ENCODE measurements at places on chromosomes 6 and 20. TPM values are rescaled to one million over a fixed set of nuclear protein-coding genes. Genes with fewer than 3 reads are reported as not detected.

GRCh38 chr6:16337295-16337975, 99.0 kb downstream of the GMPR start:
- H3K36me3 ChIP-seq = no peaks in the 10 kb centered on the region
- no peak for DNase-seq
- no peaks in the 10 kb centered on the region for H3K4me1 ChIP-seq
- H3K4me3 ChIP-seq = no peak overlapping the region
- H3K27me3 ChIP-seq = no peaks in the 10 kb centered on the region

GRCh38 chr20:56522311-56522710, 2.2 kb upstream of the FAM209A start:
- H3K36me3 ChIP-seq = peaks cover 32% of the 10 kb centered on the region
- no peak overlapping the region for H3K27ac ChIP-seq
- H3K4me1 ChIP-seq = peaks cover 3% of the 10 kb centered on the region
- no peaks in the 10 kb centered on the region for H3K27me3 ChIP-seq

DNA sequence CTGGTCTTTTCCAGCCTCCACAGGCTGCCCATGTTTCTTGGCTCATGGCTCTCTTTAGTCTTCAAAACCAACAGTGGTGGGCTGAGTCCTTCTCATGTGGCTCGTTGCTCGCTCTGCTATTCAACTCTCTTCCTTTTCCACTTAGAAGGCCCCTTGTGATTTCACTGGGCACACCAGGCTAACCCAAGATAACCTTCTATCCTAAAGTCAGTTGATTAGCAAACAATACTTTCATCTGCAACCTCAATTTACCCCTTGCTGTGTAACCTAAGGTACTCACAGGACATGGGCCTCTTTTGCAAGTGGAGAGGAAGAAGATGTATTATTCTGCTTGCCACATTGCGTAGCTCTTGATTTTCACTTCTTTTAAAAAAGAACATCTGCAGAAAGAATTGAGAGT, 79.6 kb downstream of the UTRN start:
- no peaks in the 10 kb centered on the region for H3K36me3 ChIP-seq
- H3K27ac ChIP-seq = no peak overlapping the region
- H3K4me1 ChIP-seq = peaks cover 6% of the 10 kb centered on the region
- no peak overlapping the region for H3K4me3 ChIP-seq
- DNase-seq = no peak
- H3K27me3 ChIP-seq = no peaks in the 10 kb centered on the region

GRCh38 chr6:127851197-127851596, 49.7 kb downstream of the THEMIS start:
- H3K27me3 ChIP-seq = no peaks in the 10 kb centered on the region
- DNase-seq = no peak
- no peak overlapping the region for H3K27ac ChIP-seq
- H3K4me1 ChIP-seq = peaks cover 16% of the 10 kb centered on the region
- H3K36me3 ChIP-seq = peaks cover 24% of the 10 kb centered on the region

The ADGB gene
- total RNA-seq = not detected

The AIF1 gene
- 54.3 TPM for total RNA-seq

The LAMA2 gene
- 0.62 TPM for total RNA-seq
